ENCODE measurements at places on chromosomes 11 and 22.
A peak's percentile ranks its signal among the peaks of the same experiment; 100 is the strongest.

DNA sequence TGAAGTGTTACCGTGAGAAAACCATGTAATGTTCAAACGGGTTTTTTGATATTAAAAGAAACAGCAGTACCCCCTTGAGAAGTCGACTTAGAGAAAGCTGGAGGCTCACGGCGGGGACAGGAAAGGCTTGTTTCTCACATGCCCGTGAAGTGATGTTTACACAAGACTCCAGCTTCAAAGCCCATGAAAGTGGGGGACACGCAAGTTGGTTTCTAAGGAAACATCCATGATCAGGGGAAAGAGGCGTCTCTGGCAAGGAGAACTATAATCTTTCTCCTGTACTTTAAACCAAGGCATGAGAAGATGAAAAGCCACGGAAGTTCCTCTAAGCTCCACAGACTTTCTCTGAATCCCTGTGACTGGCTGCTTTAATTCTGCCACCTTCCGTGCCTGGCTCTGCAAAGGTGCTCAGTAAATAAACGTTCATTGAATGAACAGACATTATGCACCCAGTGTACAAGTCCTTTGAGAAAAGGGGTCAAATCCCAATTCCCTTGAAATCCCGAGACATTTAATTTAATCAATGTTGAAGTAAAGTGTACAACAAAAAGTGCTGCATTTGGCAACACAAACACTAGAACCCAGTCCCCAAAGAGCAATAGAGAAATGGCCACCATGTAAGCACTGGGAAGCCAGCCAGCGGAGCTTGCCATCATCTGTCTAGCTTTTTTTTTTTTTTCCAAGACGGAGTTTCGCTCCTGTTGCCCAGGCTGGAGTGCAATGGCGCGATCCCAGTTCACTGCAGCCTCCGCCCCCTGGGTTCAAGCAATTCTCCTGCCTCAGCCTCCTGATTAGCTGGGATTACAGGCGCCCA is 58.7 kb downstream of the AHNAK start:
- no peak for DNase-seq

DNA sequence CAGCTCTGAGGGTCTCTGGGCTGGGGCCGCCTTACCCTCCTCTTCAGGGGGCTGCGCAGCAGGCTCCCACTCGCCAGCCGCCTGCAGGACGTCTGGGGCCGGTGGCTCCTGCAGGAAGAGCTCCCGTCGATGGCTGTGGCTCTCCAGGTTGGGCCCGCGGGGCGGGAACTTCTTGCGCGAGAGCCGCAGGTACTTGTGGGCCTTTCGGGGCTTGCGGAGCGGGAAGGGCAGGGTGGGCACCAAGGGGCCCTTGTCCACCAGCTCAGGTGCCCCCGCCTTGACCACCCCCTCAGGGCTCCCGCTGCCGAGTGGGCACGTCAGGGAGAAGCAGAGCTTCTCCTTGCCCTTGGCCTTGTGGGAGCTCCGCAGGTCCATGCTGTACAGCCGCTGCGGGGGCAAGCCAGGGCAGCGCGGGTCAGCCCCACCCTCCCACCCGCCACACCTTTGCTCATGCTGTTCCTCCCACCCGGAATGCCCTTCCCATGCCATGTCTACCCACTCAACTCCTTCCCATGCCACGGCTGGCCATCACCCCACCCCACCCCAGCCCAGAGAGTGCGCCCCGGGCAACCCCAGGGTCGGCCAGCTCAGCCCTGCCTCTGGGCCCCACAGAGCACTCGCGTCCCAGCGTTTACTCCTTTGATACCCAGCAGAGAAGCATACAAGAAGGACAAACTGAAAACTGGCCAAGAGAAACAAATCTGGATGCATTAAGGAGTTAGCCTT is 18.0 kb downstream of the CBX7 start:
- no peak for DNase-seq

DNA sequence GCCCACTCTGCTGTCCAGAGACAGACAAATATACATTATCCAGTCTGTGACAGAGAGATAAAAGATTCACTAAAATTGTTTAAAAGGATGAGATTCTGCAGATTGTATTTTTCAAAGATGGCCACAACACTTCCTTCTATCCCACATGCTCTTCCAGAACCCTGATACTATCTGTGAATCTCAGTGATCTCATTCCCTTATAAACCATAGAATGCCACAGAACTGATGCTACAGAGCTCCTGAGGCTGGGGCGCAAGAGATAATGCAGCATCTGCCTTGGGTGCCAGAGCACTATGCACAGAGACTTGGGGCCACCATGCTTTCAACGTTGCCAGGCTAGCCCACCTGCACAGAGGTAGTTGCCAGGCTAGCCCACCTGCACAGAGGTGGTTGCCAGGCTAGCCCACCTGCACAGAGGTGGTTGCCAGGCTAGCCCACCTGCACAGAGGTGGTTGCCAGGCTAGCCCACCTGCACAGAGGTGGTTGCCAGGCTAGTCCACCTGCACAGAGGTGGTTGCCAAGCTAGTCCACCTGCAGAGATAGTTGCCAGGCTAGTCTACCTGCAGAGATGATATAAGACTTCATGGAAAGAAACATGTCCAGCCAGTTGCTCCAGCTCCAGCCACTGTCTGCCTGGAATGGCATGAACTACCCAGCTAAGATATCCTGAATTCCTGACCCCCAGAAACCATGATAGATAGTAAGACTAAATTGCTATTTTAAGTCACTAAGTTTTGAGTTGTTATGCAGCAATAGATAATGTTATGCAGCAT is 17.6 kb upstream of the SEPTIN5 start:
- DNase-seq = no peak

DNA sequence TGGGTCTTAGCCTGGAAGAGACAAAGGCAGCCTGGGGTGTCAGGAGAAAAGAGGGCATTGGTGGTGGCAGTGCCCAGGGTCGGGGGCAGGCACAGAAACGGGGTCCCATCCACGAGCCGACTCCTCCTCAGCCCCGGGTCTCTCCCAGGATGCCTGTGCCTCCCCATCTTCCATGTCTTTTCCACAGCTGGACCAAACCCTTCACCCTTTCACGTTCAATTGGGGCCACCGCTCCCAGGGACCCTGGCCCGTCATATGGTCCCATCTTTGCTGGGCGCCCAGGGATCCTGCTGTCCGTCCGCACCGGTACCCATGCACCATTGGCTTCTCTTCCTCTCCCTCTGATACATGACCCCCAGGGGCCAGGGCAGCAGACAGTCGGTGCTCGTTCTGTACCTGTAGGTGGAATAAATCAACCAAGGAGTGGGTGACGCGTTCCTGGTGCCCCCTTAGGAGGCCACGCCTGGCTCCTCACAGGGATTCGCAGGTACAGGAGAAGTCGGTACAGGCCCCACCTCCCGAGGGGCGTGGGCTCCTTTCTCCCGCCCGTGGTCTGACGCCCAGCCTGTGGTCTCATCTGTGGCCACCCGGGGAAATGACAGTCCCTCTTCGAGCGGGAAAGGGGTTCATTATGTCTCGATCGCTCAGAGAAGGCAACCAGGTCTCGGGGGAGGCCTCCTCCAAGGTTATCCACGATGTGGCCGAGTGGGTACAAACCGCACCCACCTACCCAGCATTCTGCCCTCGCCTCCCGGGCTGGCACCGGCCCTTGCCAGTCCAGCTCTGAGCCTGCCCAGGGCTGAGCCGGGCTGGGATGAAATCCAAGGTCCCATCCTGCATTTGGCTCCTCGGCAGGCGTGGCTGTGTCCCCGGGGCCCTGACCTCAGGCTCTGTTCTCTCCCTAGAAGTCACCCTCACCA is 1493.6 kb downstream of the BRD1 start:
- DNase-seq = no peak

DNA sequence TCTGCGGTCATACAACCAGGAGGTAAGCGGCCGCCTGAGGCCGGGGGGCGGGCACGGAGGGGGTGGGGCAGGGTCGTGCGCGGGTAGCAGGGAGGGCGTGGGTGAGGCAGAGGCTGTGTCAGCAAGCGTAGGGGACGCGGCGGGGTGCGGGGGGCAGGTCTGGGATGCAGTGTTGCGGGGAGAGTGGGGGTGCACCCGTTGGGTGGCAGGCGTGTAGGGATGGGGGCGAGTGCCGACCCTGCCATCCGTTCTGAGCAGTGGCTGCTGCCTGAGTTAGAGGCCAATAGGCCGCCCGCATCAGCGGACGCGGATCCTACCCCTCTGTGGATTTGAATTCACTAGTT is 1.4 kb downstream of the RIC8A start:
- DNase-seq = no peak

DNA sequence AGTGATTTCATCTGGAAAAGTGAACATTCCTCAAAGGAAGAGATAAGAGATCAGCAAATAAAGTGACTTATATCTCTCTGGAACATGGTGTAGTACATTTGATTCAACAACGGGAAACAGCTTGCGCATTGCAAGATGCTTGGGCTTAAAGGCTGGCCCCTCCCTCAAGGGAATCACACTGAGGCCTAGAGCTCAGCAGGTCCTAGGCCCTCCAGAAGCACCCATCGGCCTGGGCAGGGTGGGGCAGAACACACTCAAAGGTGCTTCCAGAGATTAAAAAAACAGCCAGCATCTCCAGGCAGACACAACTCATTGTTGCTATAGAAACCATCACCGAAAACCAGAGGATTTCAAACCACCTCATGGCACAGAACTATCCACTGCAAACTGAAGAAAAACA is 69.0 kb upstream of the ARFGAP3 start:
- DNase-seq = no peak

- peak; percentile 68 for DNase-seq
Observed at GRCh38 chr11:59901306-59901705, 22.7 kb downstream of the OOSP3 start.

- no peak for DNase-seq
Observed at GRCh38 chr11:131372234-131372962, 2.0 kb downstream of the NTM start.

- no peak for DNase-seq
Observed at GRCh38 chr22:20822240-20822639, 36.4 kb downstream of the PI4KA start.

- DNase-seq = peak; percentile 3
Observed at GRCh38 chr11:106624377-106624776, 393.9 kb downstream of the GUCY1A2 start.

DNA sequence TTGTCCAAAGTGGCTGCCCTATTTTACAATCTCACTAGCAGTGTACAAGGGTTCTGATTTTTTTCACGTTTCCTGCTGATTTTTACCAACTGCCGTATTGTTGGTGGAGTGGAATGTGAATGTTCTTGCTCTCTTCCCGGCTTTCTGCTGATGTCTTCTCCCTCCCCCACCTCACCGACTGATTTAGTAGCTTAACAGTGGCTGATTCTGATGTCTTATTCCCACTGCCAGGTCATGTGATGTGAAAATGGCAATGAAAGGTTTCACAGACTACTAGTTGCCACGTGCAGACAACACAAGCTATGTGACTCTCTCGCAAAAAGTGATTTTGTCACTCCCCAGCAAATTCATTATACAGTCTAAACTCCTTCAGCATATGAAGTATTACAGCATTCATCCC is 17.3 kb upstream of the NEU3 start:
- DNase-seq = no peak

DNA sequence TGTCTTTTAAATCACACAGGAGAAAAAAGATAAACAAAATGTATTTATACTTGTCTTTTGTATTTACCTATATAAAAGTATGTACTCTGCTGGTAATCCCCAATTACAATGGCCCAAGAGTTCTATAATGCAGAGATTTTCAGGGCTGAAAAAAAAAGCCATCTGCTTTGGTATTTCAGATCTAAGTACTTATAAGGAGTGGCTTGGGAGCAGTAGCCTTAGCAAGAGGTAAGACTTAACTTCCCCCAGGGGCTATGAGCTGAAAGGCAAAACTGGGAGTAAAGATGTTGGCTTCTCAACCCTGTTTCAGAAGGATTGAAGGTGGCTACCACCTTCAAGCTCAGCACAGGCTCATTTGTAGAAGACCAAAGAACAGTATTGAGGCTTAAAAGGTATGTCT is 35.3 kb upstream of the EP300 start:
- no peak for DNase-seq

GRCh38 chr22:19757140-19757984 is 3.2 kb upstream of the TBX1 start:
- DNase-seq = no peak

- no peak for DNase-seq
Observed at GRCh38 chr22:42720263-42721044, at the start of gene A4GALT. Gene A4GALT, minus strand, starts transcription at chr22:42720870. Its CDS starts 26,919 bp downstream, at chr22:42693951.

- no peak for DNase-seq
Observed at GRCh38 chr22:36658900-36659299, 44.7 kb downstream of the CACNG2 start.

DNA sequence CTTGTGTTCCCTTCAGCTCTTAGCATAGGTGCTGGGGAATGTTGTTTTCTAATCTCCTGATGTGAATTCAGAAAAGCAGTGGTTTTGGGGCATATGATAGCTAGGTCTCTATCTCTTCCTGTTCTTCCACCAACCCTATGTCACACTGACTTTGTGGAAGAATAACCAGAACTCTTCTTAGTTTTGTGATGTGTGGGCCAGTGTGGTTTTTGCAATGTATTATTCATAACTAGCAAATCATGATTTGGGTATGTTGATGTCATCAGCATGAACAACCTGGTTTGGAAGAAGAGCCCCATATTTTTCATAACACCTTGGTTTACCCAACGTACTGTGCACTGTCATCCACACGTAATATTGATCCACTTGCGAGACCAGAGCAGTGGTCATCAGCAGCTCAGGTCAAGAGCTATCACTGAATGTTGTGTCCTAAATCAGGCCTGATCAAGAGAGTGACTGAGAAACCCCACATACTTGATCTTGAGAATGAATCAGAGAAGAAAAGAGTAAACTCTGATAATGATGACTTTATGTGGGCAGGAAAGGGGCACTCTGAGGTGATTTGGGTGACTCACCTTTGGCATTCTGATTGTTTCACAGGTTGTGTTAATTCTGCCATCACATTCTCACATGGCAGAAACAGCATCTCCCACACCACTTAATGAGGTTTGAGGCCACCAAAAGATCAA is 19.4 kb upstream of the MS4A6E start:
- no peak for DNase-seq

DNA sequence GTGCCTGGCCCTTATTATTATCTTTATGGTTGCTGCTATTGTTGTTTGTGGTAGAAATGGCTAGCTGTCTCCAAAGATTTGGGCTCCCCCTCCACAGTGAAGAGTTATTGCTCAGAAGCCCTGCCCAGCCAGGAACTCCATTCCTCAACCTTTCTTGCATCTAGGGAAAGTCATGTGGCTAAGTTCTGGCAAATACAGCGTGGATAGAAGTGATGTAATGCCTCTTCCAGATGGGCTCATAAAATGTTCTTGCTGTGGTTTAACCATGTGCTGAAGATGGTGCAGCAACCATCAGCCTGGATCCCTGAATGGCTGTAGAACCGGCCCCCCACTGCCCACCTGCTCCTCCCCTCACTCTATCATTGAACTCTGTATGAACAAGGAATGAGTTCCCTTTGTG is 203.5 kb upstream of the E2F8 start:
- no peak for DNase-seq

DNA sequence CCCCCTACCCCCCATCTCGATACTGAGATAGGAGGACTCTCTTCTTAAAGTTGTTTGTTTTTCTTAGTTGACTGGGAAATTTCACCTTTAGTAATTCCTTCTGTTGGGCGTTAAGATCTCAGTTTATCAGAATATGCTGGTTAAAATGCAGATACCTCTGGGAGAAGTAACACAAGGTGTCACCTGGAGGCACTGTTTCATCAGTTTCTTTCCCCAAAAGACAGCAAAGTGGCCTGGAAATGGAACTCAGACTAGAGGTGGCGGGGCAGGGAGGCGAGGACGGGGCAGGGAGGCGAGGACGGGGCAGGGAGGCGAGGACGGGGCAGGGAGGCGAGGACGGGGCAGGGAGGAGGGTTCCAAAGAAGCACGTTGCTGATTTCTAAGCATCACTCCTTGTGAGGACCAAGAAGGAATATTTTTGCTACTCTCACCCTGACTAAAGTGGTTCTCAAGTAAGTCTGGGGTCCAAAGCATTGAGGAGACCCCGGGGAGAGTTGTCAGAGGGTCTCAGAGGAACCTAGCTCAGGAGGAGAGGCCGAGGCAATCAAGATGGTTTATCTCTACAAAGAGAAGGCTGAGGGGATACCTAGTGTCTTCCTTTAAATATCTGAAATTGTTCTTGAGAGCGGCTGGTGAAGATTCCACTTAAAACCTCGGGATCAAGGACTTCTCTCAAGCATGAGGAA is 147.0 kb upstream of the B3GAT1 start:
- DNase-seq = no peak

Data from COLO829 (cell line).